Activated T-helper 1 cell treated with anti-CD3 and anti-CD28 coated beads, Interleukin-2, amount 50 U/mL, for 16 hours (primary cell): ENCODE measurements at places on chromosomes 11 and 22.
A peak's percentile ranks its signal among the peaks of the same experiment; 100 is the strongest.

DNA sequence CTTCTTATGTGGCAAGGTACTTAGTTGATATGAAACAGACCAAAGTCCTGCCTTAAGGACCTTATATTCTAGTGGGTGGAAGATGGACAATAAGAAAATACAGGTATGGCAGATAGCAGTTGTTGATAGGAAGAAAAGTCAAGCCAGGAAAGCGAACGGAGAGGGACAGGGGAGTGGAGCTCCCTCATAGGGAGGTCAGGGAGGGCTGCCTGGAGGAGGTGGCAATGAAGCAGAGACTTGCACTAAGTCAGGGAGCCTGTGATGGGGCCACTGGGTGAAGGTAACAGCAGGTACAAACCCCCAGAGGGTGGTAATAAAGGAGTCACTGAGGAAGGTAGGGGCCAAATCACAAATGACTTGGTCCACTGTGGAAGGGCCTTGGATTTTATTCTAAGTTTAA lies 65.3 kb downstream of the ABTB2 start:
- no peak for DNase-seq

DNA sequence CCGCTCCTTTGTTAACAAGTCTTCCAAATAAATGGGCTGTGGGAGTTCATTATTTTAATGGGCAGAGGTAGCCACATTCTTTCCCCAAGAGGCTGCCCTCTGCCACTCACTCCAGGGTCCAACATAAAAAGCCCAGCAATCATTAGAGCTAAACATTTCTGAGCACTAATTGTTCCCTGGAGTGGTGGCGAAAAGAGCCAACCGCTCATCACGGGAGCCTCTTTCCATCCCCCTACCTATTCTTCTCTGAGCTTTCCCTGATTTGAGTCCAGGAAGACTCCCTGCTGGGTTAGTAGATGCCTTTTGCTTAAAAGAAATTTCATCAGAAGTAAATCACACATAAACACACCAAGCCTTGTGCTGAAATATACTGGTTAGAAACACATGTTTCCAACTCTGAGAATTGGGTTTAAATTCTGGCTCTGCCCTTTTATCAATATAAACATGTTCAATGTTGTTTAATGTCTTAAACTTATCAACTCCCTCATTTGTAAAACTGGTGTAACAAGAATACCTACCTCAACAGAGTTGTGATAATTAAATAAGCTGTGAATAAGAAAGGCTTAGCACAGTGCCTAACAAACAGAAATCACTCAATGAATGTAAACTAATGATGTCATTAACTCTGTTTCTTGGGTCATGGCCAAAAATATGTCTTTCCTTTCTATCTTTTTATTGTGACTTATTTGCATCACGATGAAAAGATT lies at the start of gene OR5A2:
Gene OR5A2 (minus strand): TSS at position 53 of the 707 bp plus-strand sequence. CDS start 3,460 bp downstream, outside the sequence.
- no peak for DNase-seq

DNA sequence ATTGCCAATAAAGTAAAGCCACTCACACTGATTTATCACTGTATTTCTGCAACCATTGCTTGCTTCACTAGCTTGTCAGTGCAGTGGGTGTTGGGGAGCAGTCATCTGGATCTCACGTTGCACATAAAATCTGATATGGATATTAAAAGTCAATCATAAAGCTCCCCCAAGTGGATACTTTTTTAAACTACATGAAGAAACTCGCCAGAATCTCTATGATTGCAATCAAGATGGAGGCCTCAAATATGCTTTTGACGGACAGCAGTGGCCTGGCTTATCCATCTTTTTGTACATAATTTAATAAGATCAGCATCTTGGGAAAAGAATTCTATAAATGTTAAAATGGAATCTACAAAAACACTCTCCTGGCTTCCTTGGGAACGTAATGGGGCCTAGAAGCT lies 137.7 kb downstream of the WT1 start:
- DNase-seq, result no peak

DNA sequence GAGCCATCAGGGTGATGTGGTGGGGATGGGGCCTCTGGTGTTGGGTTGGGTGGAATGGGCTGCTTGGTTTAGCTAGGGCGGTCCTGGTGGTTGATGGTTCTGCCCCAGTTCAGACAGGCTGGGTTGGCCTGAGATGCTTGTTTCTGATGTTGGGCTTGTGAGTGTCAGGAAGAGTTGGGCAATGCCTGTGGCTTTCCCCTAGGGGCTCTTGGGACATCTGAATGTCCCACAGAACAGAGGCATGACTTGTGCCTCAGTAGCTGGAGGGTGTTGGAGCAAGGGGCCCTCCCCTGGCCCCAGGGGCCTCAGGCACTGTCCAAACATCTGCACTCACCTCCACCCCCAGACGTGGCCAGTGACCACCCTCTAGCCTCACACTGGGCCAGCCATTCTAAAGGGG lies 14.0 kb upstream of the CTSD start:
- no peak for DNase-seq

- DNase-seq, result no peak
These were observed 71.5 kb downstream of the FBLN1 start for GRCh38 chr22:45574069-45574703.

- DNase-seq, result no peak
These were observed 380.5 kb downstream of the SHANK2 start for GRCh38 chr11:70871881-70872280.

GRCh38 chr11:2193099-2193887 lies 21.7 kb upstream of the TH start:
- no peak for DNase-seq

DNA sequence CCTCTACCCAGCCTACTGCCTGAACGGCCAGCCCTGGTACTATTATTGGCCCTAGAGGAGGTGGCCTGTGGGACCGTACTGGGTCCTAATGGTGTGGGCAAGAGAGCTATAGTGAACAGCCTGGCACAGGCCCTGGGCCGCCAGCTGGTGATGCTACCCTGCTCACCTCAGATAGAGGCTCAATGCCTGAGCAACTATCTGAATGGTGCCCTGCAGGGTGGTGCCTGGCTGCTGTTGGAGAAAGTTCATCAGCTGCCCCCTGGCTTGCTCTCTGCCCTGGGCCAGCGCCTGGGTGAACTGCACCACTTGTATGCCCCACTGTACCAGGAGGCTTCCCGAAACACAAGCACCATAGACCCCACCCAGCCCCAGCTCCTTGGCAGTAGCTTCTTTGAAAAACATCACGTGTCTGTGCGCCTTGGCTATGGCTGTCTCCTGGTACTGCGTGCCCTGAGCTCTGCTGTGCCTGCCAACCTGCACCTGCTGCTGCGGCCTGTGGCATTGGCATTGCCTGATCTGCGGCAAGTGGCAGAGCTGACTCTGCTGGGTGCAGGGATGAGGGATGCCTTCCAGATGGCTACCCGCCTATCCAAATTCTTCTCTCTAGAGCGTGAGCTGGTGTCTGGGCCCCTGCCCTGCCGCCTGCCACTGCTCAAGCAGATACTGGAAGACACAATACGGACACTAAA lies 49.0 kb downstream of the DNHD1 start:
- DNase-seq, result no peak

DNA sequence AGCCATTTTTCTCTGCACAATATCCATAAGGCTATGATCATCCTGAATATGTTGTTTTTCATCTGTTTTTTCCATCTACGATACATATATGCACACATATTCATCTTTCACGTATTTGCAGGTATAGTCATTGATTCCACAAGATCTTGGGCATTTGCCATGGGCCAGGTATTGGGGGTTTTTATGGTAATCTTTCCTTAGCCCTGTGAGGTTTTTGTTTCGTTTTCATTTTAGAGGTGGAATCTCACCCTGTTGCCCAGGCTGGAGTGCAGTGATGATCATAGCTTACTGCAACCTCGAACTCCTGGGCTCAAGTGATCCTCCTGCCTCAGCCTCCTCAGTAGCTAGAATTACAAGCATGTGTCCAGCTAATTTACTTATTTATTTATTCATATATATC lies 20.0 kb downstream of the CD6 start:
- no peak for DNase-seq

GRCh38 chr11:102429691-102430090 lies 22.9 kb downstream of the TMEM123 start:
- DNase-seq, result no peak

GRCh38 chr22:19291580-19292457 lies at the start of gene CLTCL1:
Gene CLTCL1, minus strand, starts transcription at chr22:19291719. Its CDS starts 78 bp downstream, at chr22:19291641.
- peak; percentile 34 for DNase-seq

DNA sequence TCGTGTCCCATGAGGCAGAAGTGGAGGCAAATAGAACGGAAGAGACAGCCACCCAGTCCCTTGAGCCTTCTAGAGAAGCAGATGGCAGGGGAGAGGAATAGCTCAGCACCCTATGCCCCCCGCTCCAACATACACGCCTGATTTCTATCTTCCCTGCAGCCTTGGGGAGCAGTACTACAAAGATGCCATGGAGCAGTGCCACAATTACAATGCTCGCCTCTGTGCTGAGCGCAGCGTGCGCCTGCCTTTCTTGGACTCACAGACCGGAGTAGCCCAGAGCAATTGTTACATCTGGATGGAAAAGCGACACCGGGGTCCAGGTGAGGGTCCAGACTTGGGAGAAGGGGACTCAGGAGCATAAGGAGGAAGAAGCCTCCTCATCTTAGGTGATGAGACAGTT lies 6.6 kb downstream of the DPF2 start:
- DNase-seq, result no peak

GRCh38 chr11:114130629-114131277 lies 71.2 kb downstream of the ZBTB16 start:
- no peak for DNase-seq

DNA sequence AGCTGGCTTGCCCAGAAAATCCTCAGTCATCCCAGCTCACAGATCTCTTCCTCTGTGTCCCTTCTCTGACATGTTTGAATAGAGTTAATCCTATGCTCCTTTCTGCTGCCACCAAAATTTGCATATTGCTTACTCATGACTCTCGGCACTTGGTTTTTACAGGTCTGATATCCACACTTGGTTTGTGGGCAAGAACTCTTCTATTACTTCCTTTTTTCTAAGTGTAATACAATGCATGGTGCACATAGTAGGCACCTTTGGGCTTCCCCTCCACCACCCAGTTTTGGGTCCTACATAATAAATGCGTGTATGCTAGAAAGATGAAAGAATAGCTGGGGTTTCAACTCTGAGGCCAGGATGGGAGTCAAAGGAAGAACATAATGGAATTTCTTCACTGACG lies 69.7 kb upstream of the GRK3 start:
- DNase-seq, result no peak

DNA sequence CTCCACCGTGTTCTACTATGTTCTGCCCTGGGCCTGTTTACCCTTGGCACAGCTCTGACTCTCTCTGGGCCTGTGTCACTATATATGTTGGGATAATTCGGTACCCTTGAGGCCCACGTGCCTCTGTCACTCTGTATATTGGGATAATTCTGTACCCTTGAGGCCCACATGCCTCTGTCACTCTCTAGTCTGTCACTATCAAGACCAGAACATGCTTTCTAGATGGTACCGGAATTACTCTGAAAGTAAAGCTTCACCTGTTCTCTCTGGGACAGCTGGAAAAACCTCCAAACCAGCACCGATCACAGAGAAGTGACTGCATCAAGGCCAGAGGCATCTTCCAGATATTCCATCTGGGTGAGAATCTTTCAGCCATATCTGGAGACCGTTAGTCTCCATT lies 9.3 kb upstream of the FCHSD2 start:
- no peak for DNase-seq

GRCh38 chr11:477052-477715 lies 27.1 kb downstream of the PTDSS2 start:
- DNase-seq, result no peak

DNA sequence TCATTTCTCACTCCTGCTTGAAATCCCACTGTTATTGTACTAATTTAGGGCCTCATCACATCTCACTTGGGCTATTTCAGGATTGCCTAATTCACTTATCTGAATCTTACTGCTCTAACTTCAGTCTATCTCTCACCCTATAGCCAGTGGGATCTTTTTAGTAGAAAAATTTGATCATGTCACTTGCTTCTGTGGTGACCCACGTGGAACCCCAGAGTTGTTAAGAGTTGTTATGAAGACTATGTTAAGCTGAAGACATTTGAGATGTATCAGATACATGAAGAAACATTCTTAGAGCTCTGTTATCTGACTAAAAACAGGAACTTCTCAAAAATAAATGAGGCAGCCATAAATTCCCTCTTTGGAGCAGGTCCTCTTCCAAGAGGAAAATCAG lies 1375.6 kb upstream of the TENM4 start:
- no peak for DNase-seq

- DNase-seq, result no peak
These were observed 2.4 kb downstream of the CAPN1 start for GRCh38 chr11:65184146-65184545.
